ENCODE measurements at places on chromosomes 6 and 20.

- DNase-seq, result no peak
Measured at GRCh38 chr20:13821876-13822275, 37.0 kb downstream of the NDUFAF5 start.

GRCh38 chr20:52747845-52748284, 224.3 kb upstream of the TSHZ2 start:
- DNase-seq, result no peak

DNA sequence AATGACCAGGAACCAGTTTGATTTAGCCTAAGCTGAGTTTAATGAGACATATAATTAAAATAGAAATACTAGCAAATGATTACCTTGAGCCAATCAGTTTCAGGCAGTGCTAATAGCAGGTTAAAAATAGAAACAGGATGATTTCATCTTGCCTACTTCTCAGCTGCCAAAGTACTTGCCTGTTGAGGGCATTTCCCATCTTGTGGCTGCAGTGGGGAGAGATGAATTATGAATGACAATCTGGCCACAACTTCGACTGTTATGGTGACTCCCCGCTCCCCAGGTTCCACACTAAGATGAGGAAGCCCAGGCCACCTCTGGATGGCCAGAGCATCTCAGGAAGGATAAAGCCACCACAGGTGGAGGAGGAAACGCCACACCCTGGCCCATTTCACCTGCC, 31.3 kb downstream of the MBOAT1 start:
- no peak for DNase-seq

DNA sequence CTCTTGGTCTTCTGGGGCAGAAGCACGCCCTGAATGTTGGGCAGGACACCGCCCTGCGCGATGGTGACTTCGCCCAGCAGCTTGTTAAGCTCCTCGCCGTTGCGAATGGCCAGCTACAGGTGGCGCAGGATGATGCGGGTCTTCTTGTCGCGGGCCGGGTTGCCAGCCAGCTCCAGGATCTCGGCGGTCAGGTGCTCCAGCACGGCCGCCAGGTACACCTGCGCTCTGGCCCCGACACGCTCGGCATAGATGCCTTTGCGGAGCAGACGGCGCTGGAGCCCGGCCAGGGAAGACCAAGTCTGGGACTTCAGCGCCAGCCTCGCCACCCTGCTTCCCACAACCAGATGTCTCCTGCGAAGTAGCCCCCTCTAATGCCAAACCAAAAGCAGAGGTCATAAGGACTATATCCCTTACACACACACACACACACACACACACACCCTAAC, 8.0 kb upstream of the SLC17A3 start:
- DNase-seq, result peak; percentile 15

DNA sequence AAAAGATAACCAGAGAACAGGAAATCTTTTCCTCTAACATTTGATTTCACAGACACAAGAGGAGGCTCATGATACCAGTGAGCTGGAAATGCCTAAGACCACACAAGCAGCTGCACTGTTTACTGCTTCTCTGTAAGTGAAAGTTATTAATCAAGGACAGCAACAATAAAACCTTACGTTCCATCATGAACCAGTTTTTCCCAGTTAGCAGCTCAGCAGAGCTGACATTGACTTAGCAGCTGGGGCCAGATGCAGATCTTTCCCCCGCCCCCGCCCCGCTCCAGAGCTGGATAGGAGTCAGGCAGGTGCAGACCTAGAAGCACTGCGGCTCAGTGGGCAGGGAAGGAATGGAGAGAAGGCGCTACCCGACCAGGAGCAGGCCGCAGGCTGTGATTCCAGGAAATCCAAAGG, 275.2 kb downstream of the GMDS start:
- DNase-seq, result no peak

GRCh38 chr6:136284909-136285308, 4.7 kb downstream of the BCLAF1 start:
- no peak for DNase-seq

DNA sequence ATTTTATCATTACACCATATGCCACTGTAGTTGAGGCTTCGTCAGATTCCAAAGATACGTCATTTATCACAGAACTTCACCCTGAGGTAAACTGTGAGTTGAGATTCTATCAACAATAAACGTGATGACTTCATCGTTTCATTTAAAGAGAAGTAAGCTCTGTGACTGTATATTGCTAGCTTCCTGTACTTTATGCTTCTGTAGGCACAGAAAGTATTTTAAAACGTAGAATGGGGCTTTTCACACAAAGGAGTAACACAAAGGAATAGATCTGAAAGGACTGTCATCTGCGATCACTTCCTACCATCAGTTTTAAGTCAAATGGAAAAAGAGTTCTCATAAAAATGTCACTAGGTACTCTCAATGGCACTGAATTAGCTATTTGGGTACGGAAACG, 234.4 kb upstream of the MCHR2 start:
- no peak for DNase-seq

GRCh38 chr20:29318871-29319461, 1938.5 kb upstream of the DEFB115 start:
- DNase-seq, result no peak

GRCh38 chr20:51750037-51750769, 18.0 kb downstream of the ATP9A start:
- DNase-seq, result peak; percentile 46

DNA sequence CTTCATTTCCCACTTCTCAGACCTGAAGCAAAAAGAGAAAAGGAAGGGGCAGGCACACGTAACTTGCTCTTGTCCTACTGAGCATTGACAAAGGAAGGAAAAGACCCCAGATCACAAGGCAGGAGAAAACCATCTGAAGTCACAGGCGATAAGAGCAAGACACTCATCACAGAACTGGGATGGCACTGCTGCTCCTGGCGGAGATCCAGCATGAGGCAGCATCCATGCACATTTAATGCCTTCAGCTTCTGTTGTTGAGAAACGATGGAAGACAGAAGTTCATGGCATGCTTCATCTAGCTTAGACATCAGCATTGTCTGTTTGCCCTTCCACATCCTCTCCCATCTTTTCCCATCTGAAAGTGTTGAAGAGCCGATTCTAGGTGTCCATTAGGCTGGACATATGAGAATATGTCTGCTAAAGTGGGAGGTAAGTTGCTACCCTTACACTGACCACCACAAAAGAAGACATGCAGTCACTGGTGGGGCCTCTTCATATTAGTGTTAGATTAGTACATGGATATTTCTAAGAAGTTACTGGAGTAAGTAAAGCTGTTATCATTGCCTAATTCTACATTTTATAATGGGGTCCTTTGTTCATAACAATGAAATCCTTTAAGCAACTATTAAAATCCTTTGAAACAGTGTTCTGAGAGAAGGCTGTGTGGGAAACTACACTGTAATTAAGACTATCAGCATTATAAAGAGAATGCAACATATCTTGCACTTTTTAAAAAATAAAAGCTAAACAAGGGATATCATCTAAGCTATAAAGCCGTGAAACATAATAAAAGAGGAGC, 618.5 kb downstream of the C6orf118 start:
- no peak for DNase-seq

DNA sequence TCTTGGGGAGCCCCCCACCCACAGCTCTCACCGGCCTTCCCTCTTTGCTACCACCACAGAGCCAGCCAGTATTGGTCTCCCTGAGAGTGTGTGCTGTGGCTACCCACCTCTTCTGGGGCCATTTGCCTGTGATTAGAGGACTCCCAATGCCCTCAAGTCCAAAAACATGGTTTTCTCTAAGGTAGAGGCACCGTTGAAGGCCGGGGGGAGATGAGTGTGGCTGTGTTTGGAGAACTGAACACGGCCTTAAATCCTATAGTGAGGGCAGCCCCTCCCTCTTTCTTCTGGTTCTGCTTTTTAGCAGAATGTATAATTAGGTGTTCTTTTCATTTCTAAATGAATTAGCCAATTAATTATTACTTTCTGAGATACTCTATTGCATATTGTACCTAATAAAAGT, 2.5 kb downstream of the CCR6 start:
- DNase-seq, result no peak

DNA sequence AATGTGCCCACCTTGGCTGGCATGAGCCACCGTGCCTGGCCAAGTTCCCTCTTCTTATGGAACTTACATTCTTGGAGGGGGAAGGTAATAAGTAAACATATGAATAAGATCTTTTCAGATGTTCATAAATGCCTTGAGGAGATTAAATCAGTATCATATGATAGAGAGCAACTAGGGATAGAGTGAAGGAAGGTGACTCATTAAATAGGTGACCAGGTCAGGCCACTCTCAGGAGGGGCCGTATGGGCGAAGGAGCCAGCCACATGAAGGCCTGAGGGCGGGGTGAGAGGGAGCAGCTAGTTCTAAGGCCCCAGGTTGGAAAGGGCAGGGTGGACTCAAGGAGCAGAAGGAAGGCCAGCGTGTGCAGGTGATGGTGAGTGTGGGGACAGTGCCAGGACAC, 91.1 kb downstream of the UST start:
- no peak for DNase-seq

DNA sequence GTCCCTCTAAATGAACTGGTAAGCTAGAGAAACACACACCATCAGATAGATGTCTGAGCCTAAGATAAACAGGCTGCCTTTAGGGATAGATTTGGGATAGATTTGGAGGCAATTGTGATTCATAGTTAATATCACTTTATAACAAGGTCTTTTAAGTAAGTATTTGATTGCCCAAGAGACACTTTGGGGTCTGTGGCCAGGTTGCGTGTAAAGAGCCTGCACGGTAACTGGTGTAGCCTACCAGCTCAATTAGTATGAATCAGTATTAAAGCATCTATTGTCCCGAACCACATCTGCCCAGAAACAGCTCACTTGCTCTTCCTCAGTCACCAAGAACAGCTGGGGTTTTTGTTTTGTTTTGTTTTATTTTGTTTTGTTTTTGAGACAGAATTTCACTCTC, 193.3 kb downstream of the SASH1 start:
- no peak for DNase-seq

- DNase-seq, result no peak
Measured at GRCh38 chr6:14791526-14791925, 454.3 kb upstream of the JARID2 start.

All from stimulated activated naive CD8-positive, alpha-beta T cell treated with anti-CD3 and anti-CD28 coated beads, Interleukin-15, Interleukin-2, amounts not matched to agents 100 U/mL and 50 U/mL, for 24 hours (primary cell).